ENCODE measurements at places on chromosomes 1 and 21.

- DNase-seq: no peak
These were observed 8.2 kb downstream of the SPATA46 start for GRCh38 chr1:162368451-162368850.

DNA sequence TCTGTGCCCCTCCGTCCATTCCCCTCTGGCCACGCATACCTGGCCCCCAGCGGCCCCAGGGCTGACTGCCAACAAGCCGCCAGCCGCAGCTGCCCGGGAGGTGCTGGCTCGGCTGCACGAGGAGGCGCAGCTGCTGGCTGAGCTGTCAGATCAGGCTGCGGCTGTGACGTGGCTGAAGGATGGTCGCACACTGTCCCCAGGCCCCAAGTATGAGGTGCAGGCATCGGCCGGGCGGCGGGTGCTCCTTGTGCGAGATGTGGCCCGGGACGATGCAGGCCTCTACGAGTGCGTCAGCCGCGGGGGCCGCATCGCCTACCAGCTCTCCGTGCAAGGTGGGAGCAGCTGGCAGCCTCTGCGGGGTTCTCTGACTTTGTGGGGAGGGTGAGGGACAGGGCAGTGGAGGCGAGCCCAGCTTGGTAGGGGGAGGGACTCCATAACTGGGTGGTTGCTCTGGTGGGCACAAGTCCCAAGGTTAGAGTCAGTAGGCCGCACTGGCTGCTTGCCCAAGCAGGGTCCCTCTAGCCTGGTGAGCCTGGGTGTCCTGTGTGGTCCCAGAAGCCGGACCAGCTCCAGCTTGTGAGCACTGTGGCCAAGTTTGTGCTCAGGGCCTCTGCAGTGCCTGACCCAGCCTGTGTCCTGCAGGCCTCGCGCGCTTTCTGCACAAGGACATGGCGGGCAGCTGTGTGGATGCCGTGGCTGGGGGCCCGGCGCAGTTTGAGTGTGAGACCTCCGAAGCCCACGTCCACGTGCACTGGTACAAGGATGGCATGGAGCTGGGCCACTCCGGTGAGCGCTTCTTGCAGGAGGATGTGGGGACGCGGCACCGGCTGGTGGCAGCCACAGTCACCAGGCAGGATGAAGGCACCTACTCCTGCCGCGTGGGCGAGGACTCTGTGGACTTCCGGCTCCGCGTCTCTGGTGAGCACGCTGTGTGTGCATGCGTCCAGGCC, 8.8 kb downstream of the OBSCN start:
- no peak for DNase-seq

DNA sequence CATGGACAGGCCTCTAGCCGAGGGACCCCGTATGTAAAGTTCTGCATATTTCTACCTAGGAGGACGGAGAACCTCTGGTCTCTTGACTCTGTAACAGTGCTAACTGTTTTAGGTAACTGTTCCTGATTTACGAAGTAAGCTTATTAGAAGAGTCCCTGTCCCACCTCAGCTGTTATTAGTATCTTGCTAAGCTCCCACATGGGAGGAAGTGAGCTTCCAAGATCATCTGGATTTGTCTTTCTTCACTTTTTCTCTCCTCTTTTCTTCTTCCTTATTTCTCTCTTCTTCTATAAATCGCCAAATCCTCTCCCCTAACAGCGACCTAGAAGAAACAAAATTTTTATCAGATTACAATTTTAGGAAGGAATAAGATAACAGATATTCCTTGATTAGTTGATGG, 4.4 kb downstream of the CD53 start:
- DNase-seq: no peak

- DNase-seq: no peak
These were observed 90.0 kb downstream of the TYW3 start for GRCh38 chr1:74822851-74823401.

DNA sequence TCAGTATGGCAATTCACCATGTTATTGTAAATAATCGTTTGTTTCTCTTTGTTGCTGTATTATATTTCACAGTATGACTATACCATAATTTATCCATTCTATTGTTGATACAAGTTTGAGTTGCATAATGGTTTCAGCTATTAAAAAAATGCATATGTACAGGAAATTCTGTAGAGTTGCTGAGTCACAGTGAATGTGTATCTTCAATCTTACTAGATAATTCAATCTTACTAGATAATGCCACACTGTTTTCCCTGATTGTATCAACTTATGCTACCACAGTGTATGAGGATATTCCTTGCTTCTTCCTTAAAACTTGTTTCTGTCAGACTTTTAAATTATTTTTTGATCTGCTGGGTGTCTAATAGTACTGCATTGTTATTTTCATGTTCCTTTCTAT, 3.5 kb upstream of the COA6 start:
- DNase-seq: no peak

GRCh38 chr21:16891821-16892220, 621.0 kb upstream of the CXADR start:
- no peak for DNase-seq

GRCh38 chr21:37937668-37938067, 21.4 kb upstream of the KCNJ6 start:
- DNase-seq: no peak

GRCh38 chr1:21307210-21307609, 16.9 kb upstream of the ECE1 start:
- DNase-seq: no peak

GRCh38 chr1:175278734-175279116, 86.1 kb upstream of the KIAA0040 start:
- DNase-seq: no peak

DNA sequence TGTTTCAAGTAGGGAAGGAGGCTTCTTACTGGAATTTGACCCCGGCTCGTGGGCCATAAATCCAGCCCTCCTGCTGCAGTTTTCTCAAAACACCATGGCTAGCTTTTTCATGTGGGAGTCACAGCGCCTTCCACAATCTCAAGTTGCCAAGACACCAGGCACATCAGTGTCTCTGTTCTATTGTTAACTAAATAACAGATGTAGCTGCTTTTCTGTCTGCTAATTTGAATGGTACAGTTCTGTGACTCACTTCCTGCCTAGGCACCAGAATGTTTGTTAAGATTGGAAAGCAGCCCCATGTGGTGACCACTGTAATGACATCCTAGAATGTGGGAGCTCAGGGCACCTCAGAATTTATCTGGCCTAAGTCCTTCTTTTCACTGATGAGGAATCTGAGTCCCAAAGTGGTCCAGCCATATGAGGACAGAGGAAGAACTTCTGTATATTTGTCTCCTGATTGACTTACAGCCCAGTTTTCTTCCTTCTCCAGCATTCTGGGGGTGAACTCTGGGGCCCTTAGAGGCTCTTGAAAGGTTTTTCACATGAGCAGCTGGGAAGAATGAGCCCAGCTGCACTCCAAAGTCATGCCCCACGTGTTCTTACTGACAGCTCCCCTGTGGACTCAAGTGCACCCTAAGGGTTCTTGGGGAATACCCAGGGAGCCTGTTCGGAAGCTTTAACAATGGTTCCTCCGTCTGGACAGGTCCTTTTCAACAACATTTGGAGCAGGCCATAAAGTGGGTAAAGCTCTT, 27.5 kb downstream of the TRIM45 start:
- peak; percentile 6 for DNase-seq

GRCh38 chr1:45551684-45552083, 1.1 kb downstream of the AKR1A1 start:
- DNase-seq: no peak

DNA sequence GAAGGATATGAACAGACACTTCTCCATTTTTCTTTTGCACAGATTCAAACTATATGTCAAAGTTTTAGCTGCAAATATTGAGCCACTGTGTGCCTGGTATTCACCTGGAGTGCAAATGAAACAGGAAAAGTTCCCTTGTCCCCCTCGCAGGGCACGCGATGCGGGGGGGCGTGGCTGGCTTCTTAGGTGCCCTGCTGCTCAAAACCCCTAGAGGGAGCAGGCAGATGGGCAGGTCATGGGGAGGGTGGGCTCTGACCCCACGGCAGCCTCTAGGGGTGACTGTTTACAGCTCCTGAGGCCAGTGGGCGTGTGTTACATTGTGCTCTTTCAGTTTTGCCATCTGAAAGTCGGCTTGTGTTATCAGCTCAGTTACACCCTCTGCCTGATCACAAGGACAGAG, 931.2 kb upstream of the B3GALT2 start:
- no peak for DNase-seq

GRCh38 chr1:111104981-111105380, 34.9 kb downstream of the DRAM2 start:
- DNase-seq: no peak

DNA sequence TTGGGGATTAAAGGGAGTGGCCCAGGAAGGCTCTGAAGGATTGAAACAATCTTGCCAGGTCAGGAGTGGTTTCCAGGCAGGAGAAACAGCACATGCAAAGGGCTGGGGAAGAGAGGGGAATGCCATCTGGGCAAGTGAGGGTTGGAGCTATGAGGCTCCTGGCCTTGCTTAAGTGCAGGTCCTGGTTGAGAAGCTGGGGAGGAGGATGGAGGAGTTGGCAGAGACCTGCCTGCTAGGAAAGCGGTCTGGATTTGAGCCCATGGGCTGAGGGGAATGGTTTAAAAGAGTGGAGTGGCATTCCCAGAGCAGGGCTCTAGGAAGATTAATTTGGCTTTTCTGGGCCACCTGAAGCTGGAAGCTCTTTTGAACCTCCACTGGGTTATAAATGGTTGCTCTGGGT, 9.2 kb downstream of the IGSF21 start:
- no peak for DNase-seq

GRCh38 chr1:207997486-207998268, 86.8 kb upstream of the CD34 start:
- peak; percentile 53 for DNase-seq

- DNase-seq: no peak
These were observed 312.5 kb upstream of the DUSP10 start for GRCh38 chr1:222054416-222054815.

- no peak for DNase-seq
These were observed 242.5 kb upstream of the AJAP1 start for GRCh38 chr1:4411862-4412261.

DNA sequence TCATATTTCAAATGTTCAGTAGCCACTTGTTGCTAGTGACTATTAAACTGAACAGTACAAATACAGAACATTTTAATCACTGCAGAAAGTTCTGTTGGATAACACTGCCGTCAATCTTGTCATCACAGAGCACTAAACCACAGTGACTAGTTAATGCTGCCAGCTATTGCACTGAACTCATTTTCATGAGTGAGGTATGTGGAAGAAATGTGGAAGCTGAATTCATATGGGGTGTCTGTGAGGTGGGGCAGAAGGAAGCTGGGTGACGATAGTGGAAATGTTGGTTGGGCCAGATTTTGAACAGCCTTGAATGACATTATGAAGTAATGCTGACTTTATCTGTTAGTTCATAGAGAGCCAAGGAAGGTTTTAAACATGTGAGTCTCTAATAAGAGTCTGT, 49.6 kb downstream of the OSBPL9 start:
- DNase-seq: no peak

GRCh38 chr1:11354893-11355553, 82.0 kb downstream of the UBIAD1 start:
- no peak for DNase-seq

DNA sequence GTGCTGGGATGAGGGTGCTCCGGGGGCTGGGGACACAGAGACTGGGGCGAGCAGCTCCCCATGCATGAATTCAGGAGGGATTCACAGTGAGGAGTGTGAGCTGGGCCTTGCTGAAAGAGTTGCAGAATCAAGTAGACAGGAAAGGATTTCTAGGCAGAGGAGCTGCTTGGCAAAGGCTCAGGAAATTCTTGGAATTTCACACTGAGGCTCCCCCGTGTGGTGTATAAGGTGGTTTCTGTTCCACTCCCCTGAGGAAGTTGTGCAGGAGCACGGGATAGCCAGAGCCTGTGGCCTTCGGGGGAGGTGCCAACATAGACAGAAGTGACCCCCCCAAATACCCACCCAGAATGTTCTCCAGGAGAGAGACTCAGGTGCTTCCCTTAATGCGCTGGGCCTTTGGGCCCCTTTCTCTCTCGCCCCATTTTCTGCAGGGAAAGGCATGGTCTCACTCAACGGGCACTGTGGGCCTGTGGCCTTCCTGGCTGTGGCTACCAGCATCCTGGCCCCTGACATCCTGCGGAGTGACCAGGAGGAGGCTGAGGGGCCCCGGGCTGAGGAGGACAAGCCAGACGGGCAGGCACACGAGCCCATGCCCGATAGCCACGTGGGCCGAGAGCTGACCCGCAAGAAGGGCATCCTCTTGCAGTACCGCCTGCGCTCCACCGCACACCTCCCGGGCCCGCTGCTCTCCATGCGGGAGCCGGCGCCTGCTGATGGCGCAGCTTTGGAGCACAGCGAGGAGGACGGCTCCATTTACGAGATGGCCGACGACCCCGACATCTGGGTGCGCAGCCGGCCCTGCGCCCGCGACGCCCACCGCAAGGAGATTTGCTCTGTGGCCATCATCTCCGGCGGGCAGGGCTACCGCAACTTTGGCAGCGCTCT, 58.5 kb upstream of the ACTL8 start:
- DNase-seq: no peak

GRCh38 chr1:40914927-40915569, 52.9 kb upstream of the CITED4 start:
- DNase-seq: no peak

DNA sequence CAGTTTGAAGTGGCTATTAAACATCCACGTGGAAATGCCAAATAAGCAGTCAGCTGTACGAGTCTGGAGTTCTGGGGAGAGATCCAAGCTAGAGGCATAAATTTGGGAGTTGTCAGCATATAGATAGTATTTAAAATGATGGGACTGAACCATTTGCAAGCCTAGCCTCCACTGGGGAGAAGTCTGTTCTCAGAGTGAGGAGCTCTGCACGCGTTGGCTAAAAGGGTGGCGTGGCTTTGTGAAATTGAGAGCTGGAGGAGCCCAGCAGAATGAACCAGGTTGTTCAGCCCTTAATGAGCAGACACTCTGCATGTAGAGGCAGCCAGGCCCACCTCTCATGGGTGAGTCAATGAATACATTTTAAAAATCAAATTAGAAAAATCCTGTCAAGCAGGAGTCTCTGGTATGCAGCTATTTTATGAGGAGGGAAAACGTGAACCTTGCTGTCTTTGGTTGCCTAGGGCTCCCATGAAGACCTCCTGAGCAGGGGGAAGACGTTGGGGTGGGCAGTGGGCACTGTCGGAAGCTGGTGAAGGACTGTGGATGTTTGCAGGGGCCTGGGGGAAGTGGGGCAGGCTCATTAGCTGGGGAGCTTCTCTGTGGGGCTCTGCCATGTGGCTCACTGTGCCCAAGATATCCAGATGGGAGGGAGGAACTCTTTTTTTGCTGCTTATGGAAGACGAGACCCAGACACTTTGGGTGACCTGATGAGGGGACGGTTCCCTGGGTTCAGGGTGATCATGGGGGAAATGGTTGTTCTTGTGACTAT, 18.8 kb downstream of the TMCC2 start:
- DNase-seq: no peak
